Upper lobe of right lung (tissue), 1 donor: ENCODE measurements at places on chromosomes 1 and 21.

- no peak for DNase-seq
Measured at GRCh38 chr1:42887366-42887765, 41.0 kb downstream of the ZNF691 start.

- DNase-seq, result no peak
Measured at GRCh38 chr1:200912737-200913407, 18.2 kb downstream of the INAVA start.

DNA sequence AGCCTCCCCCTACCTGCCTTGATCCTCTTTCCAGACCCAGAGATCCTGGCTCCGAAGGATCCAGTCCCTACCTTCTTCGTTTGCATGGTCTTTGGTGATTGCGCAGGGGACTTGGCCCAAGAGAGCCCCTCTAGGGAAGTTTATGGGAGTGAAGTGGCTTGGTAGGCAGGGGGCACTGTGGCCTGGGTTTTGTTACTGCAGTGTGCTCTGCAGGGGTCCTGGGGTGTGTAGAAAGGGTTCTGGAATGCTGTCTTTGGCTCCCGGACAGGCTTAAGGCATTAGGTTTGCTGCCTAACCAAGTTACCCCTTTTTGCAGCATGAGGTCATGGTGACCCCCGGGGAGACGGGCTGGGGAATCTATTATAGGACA lies 3.8 kb downstream of the ATP8B2 start:
- DNase-seq, result no peak

DNA sequence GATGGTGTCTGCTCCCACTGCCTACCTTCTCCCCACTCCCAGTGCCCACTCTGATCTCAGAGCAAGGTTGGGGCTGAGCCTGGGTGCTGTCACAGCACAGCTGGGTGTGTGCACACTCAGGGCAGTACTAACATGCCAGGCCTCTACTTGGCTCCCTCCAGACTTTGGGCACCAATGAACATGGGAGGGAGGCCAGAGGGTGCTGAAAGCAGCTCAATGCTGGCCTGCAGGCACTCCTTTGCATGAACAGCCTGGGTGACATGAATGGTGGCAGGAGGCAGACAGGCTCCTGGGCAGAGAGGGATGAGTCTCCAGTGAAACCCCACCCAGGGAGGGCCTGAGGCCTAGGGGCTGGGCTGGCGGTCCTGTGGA lies 25.8 kb upstream of the DENND1B start:
- DNase-seq, result no peak

DNA sequence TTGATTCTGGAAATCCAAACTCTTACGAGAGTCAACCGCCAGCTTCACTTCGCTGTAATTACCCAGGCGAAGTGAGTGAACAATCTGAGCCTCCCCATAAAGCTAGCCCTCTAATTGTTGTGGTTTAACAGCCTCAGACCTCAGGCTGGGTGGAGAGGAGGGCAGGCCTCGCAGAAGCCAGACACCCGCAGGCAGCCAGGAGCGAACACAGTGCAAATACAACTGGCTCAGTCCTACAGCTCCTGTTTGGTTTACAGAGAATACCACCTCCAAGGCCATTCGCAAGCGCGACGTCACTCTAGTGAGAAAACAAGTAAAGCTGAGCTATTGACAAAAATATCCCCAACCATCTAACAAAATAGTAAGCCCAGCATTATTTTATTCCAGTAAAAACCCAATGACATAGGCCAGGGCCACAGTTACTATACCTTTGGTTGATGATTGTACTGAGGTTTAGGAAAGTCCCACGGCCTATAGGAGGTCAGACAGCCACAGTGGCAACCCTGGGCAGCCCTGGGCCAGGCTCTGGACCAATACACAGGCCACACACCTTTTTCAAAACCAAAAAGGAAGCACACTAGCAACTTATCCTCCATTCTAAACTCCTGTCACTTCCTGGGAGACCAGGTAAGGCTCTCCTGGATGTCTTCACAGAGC lies 163.3 kb downstream of the ETS2 start:
- DNase-seq, result no peak
